ENCODE measurements at places on chromosomes 4 and X.

DNA sequence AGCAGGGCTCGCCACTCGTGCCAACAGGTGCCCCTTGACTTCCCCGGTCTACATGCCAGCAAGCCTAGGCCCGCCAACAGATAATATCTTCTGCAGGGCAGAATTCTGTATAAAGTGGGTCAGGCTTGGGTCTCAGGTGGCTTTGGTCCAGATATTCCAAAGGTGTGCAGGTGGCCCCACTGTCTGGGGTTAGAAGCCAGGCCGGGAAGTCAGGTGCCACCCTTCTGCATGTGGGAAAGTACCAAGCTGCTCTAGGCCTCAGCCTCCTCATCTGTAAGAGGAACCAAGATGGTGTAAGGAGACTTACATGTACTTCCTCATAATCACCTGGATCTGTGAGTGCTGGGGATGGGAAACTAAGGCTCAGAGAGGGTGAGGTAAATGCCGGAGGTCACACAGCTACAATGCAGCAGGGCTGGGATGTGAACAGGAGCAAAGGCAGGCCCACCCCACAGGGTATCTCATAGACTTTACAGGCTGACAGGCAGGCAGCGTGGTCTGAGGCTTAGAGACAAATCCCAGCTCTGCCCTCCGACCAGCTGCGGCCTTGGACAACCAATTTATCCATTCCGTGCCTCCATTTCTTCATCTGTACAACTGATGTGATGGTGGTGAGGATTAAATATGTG, 35.9 kb downstream of the WDR1 start:
- DNase-seq = no peak

- no peak for DNase-seq
Observed at GRCh38 chr4:10655968-10656367, 28.6 kb downstream of the CLNK start.

- no peak for DNase-seq
Observed at GRCh38 chr4:48633657-48634056, 143.6 kb downstream of the ZAR1 start.

- DNase-seq = no peak
Observed at GRCh38 chr4:26826721-26827120, 33.9 kb upstream of the STIM2 start.

- no peak for DNase-seq
Observed at GRCh38 chrX:139141370-139141769, 389.2 kb upstream of the F9 start.

GRCh38 chrX:71895607-71896006, 15.0 kb upstream of the NHSL2 start:
- DNase-seq = no peak

GRCh38 chr4:188021548-188022249, 26.1 kb downstream of the ZFP42 start:
- no peak for DNase-seq

DNA sequence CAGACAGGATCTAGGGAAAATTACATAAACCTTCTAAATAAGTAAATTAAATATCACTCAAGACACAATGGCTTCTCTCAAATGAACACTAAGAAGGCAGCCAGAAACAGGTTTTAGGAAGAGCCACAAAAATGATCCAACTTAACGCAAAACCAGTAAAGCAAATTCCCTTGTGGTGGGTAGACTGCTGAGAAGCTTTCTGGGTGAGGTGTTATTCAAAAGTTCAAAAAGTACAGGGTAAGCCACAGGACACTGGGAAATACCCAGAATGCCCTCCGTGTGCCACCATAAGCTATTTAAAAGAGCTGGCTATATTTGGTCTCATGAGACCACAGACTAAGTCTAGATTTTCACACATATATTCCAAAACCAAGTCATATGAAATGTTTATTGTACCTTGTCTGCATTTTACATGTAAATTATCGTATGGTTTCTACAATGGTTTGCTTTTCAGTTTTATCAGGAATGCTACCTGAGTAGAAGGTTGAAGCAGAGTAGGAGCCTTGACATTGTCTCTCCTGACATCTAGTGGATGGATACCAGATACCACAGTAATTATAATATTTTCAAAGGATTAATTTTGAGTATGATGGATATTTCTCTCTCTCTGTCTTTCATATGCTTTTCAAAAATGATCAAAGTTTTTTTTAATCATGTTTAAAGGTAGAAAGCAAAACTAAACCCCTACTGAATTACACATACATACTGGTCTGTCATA, 109.3 kb upstream of the KLHL13 start:
- no peak for DNase-seq
